ENCODE measurements at places on chromosomes 5 and 9.

DNA sequence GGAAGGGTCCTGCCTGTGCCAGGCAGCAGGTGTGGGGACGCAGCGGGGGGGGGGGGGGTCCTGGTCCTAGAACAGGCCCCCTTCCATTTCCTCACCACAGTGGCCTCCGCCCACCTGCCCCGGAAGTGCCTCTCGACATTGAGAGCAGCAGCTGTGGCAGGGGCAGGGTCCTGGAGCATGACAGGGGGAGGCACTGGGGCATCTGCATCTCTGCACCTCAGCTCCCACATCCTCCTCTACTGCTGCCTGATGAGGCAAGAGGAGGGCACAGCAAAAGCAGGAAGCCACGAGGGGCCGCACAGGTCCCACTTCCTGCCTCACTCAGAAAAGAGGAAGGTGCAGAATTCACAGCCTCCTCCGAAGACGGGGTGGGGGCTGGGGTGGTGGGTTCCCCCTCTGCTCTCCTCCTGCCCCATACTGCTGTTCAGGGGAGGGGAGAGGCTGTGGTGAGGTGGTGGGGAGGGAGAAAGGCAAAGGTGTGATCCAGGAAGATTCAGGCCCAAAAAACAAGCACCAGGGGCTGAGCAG, 14.8 kb downstream of the AKNA start:
- DNase-seq = peak; percentile 44

GRCh38 chr5:64437496-64437895, 68.3 kb upstream of the RGS7BP start:
- no peak for DNase-seq

DNA sequence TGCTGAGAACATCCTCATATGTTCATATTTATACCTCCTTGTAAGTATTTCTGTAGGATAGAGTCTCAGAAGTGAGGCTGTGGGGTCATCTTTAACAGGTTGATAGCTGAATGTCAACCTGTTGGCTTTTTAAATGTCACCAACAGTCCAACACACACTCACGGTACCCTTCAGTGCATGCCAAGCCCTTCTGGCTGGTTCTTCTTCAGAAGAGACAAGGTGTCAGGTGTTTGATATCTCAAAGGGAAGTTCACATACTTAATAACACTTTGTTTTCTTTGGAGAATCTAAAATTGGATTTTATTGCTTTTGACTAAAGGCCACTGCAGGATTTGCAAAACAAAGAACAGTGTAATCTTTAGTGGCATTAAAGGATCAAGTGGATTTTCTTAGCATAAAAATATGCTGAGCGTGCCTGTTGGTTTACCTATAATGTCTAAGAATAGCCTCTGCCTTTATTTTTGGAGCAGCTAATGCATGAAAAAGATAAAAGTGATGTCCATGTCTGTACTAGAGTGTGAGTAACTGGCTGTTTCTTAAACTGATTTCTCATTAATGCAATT, 58.2 kb downstream of the RGS3 start:
- no peak for DNase-seq

DNA sequence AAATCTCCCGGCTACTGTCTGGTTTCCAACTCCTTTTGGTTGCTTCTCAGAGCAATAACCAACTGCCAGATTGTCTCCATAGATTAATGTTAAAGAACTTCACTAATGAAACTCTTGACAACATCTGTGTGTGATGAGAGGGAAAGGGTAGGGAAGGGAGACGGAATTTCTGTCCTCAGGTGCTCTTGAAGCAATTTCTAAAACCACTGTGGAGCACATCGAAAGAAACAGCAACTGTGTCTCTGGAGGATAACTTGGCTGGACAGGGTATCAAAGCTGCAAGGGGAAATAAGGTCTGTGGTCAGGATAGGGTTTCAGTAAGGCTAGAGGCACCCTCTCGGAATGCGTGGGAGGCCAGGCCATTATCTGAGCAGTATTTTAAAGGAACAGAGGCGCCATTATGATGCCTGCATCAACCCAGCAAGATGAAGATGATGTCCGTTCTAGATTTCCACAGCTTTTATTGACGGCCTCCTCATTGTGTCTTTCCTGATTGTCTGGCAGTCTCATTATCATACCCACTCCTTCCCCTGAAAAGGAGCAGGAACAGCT, 76.6 kb downstream of the RORB start:
- no peak for DNase-seq

GRCh38 chr5:161085056-161085455, 233.0 kb upstream of the ATP10B start:
- no peak for DNase-seq

DNA sequence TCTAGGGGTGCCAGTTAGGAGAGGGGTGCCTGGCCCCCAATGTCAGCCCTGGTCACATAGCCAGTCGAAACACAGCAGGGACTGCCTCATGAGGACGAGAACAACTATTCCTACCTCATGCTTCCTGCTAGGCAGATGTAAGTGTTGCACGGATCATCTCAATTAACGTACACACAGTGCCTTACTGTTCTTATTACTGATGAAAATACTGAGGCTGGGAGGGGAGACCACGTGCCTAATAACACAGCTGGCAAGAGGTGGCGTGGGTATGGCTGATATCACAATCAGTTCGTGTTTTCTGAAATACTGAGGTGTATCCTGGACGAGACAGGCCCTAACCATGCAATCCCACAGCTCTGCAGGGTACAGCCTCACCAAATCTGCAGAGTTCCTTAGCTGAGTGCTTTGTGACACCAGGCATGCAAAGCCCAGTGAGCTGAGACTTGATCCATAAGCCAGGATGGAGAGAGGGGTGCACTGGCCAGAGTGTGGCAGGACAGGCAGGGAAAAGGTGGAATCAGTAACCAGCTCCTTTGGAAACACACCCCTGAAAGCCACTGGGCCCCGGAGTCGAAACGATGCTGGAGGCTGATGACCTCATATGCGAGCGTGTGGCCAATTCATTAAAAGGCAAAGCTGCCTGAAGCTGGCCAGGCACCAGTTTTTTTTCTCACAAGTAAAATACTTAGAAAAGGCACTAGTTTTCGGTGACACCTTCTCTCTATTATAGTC, 63.9 kb downstream of the PRRT1B start:
- DNase-seq = no peak

DNA sequence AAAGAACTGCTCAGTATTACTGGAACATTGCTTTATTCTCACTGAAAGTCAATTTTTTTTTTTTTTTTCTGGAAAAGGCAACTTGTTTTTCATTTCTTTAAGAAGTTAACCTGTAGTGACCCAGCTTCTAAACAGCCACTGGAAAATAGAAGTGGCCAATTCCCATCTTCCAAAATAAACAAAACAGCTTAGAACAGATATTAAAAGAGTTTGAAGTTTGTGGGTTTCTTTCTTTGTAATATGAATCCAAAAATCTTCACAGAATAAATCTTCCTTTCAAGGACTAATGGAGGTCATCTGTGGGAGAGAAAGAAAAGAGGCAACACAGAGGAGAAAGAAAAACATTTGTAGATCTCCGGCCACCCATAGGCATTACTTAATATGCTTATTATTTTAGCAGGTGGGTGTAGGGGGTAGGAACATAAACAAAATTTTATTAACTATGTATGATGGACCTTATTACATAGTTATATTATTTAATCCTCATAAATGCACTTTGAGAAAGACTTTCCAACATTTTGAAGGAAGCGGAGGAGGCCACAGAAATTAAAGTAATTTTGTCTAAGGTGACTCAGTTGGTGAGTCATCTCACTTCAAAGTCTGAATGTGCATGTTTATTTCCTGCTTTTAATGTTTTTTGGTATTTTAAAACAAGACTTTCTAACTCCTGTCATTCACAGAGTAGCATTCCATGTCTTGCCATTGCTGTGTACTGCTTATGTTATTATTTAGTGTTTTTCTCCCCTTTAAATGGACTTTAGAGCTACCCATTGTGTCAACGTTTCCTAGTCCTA, 1791.8 kb upstream of the WWC1 start:
- DNase-seq = no peak

GRCh38 chr5:95380103-95380628, 11.0 kb upstream of the FAM81B start:
- DNase-seq = no peak

- DNase-seq = no peak
These were observed 308.9 kb downstream of the SLIT3 start for GRCh38 chr5:168992016-168992415.

- DNase-seq = no peak
These were observed 169.2 kb downstream of the COX7C start for GRCh38 chr5:86786955-86787354.

DNA sequence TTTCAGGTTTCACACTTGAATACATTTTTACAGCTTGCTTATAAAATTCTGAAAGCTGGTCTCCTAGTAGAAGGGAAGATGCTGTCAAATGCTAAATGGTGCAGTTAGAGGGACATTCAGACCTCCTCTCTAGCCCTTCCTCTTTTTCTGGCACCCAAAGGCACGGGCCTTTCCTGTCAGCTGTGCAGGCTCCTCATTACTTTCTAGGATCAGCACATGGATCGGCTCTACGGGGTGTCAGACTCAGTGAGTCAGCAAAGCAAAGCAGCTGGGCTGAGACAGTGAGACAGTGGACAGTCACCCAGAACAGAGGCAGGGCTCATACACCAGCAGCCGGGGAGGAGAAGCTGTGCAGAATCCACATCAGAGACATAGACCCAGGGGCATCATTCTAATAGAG, 80.0 kb upstream of the TNC start:
- DNase-seq = no peak

DNA sequence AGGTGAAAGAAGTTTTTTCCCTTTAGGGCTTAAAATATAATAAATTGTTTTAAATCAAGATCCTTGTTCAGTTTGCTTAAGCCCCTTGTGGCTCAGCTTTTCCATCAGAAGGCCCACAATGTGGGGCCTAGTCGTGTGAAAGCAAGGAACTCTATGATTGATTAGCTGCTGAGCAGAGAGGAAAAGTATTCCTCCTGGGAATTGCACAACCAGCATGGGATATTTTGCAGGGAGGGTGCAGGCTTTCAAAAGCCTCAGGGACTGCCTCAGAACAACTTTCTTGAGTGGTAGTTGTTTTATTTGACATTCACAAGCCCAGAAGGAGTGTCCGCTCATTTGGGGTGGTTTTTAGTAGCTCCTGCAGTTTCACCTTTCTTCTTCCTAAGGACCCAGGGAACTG, 19.8 kb downstream of the TTC23L start:
- no peak for DNase-seq

- no peak for DNase-seq
These were observed 2050.2 kb upstream of the CDH6 start for GRCh38 chr5:29143266-29143665.

DNA sequence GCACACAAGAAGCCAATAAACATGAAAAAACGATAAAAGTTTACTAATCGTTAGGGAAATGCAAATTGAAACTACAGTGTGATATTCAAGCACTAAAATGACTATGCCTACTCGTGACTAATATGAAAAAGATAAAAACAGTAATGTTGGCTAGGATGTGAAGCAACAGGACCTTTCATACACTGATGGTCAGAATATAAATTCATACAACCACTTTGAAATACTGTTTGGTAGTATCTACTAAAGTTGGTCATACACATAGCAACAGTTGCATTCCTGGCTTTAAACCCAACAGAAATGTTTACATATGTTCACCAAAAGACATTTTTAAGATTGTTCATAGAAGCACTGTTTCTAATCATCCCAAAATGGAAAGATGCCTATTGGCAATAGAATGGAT, 24.3 kb downstream of the FBXO38 start:
- DNase-seq = no peak

GRCh38 chr9:86098824-86099700, at the start of gene GOLM1:
Gene GOLM1, minus strand, starts transcription at chr9:86099558. Its CDS starts 20,238 bp downstream, at chr9:86079320.
- no peak for DNase-seq

- no peak for DNase-seq
These were observed 31.0 kb upstream of the SLC1A3 start for GRCh38 chr5:36575361-36575781.

DNA sequence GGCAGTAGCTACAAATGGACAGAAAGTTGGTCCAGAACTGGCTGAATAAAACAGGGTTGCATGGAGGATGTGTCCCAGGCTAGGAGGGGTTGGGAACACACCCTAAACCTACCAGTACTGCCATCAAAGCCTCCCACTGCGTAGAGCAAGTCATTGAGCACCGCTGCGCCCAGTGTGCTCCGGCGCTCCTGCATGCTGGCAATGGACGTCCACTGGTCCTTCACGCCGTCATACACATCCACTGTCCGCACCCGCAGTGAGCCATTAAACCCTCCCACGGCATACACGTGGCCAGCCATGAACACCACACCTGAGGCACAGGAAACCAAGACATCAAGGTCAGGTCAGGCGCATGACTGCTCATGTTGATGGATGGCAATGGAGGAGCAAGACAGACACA, 97.0 kb downstream of the KLHL3 start:
- DNase-seq = no peak

- no peak for DNase-seq
These were observed 781 bp downstream of the ST6GALNAC4 start for GRCh38 chr9:127915801-127916719.

DNA sequence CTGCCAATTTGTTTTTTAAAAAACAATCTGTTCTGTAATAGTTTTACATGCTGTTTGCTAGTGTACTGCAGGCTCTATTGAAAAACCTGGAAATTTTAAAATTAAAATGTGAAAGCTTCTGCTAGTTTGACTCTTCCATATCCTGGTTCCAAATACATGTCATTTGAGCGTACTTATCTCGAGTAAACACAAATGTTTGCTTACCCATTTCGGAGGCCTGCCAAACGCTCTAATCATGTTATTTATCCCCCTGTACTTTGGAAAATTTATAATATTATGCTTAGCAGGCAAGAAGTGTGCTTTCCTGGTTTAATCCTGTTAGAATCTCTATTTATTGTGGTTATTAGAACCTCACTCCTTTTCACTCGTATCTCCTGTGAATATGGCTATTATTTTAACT, 476.8 kb upstream of the CYLC2 start:
- no peak for DNase-seq

GRCh38 chr5:1497242-1497777, 26.4 kb downstream of the LPCAT1 start:
- no peak for DNase-seq

DNA sequence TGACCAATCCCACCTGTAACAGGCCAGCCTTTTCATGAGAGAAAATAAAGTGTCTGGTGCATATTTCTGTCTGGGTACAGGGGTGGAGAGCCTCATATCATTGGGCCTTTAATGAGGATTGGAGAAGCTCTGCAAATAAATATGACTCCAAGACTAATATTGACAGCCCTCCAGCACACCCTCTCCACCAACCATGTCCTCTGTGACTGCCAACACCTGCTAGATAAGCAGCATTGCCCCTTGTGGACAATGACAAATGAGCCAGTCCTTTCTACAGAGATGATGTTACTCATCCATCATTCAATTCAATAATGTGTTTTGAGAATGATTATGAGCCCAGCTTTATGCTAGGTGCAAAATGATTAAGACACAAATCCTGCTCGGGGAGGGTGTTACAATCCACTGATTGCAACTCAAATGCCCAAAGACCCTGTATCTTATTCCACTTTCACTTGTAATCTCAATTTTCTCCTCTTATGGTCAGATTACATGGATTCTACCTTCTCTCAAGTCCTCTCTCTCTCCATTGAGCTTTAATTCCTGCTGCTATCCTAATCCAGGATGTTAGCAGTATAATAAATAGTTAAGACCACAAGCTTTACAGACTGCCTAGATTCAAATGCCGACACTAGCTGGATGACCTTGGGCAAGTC, 2.1 kb upstream of the GFRA3 start:
- no peak for DNase-seq

All from stimulated activated CD8-positive, alpha-beta memory T cell treated with anti-CD3 and anti-CD28 coated beads, Interleukin-4, amount 100 ng/mL, for 4 hours (primary cell).